ENCODE measurements at places on chromosomes 4 and X.

DNA sequence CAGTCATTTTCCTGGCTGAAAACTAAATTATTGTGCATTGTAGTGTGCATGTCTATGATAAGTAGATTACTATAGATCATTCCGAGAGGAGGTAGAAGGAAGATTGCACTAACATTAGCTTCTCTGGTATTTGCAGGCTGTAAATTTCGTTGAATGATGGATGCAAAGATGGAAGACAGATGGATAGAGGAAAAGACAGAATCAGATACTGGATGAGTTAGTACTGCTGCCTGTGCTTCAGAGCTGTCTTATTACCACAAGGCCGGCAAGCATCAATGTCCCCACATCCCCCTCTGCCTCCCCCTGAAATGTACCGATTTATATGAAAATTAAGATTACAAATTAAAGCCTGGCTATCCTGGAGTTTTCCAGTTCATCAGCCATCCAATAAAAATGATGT lies 17.7 kb downstream of the NAA11 start:
- DNase-seq: no peak

DNA sequence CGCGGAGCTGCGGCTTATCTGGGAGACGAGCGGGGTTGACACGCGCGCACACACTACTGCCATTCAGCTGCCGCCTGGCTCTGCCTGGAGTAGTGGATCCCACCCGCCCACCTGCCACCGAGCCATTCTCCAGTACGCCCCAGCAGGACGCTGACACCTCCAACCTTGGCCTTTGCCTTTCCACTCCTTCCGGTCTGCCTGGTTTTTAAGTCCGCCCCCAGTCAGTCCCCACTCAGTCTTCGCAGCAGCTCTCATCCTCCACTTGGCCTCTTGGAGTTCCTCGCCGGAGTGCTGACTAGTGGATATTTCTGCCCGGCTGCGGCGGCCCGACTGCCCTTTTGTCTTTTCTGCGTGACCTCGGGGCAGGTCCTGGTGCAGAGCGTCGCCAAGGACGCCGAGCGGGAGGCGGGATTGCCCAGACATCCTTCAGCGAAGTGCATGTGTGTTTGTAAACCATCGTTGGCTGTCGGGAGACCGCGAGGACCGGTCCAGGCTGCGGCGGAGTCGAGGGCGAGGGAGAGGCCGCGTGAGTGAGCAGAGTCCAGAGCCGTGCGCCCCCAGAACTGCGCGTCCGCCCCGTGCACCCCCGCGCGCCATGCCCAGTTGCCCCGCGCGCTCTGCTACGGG lies 1.1 kb downstream of the SLIT2 start:
- DNase-seq: no peak

GRCh38 chr4:151859641-151860040 lies 98.8 kb upstream of the GATB start:
- DNase-seq: no peak

GRCh38 chr4:99362768-99363167 lies 10.2 kb upstream of the ADH1C start:
- DNase-seq: no peak

- DNase-seq: no peak
These were observed 9.5 kb downstream of the OGT start for GRCh38 chrX:71542411-71542810.

- DNase-seq: no peak
These were observed 88.9 kb downstream of the JAKMIP1 start for GRCh38 chr4:6111354-6111960.

- no peak for DNase-seq
These were observed 2.4 kb downstream of the RAB33A start for GRCh38 chrX:130174045-130174704.

DNA sequence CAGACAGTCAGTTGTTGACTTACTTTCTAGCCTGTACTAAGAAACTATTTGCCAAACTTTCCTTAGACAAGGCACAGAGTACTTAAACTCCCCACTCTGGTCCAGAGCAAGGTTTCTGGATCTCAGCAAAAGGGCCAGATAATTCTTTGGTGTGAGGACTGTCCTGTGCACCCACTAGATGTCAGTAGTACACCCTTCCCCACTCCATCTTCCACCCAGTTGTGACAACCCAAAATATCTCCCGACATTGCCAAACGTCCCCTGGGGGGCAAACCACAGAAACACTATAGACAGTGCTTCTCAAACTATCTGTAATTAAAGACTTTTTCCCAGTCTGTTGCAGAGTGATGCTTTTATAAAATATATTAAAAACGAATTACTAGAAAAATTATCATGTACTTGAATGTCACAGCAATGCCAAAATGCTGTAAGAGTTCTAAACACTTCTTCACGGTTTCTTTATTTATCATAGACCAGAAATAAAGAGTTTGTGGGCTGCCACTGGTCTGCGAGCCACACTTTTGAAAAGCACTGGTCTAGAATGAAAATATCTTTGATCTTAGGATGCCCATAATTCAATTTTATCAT lies 203.5 kb downstream of the PRDM5 start:
- no peak for DNase-seq

DNA sequence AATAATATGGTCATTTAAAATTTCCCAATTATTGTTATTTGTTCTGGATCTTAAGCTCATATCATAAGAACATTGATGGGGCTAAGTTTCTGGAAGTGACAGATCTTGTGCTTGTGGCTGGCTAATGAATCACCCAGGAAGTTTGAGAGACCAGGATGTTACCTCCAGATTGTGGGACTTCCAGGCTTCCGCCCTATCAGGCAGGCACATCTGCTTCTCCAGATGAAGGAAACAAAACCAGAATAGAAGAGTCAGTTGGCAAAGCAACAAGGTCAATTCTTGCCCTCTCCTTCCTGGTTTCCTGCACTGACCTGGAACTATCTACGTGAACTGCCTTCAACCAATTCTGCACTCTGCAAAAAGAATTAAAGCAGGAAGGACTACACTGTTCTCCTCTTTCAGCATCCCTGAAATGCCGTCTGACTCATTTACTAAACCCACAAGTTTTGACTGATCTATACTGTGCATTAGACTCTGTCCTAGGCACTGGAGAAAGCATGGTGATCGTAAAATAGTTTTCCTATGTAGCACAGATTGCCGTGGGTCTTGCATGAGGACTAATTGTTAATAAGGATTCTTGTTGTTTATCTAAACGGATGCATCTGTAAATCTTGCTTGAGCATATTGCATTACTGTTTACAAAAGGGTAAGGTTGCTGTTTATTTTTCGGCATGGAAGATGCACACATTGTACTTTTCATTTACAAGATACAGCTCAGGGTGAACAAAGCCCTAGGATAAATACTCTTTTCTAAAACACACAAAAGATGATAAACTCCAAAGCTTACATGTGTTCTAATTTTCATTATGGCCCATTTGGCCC lies 74.6 kb downstream of the AMELX start:
- DNase-seq: no peak

DNA sequence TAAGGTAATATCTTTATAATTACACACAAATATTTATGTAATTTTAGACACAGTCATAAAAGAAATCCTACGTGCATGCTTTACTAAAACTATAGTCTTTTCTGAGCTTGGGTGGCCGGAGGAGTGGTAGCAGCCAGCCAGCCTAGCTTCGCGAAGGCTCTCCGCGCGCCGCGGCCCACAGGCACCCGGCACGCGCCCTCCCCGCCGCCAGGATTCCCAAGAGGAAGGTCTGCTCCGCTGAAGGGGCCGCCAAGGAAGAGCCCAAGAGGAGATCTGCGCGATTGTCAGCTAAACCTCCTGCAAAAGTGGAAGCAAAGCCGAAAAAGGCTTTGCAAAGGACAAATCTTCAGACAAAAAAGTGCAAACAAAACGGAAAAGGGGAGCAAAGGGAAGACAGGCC lies 8.7 kb upstream of the PJA1 start:
- DNase-seq: no peak

DNA sequence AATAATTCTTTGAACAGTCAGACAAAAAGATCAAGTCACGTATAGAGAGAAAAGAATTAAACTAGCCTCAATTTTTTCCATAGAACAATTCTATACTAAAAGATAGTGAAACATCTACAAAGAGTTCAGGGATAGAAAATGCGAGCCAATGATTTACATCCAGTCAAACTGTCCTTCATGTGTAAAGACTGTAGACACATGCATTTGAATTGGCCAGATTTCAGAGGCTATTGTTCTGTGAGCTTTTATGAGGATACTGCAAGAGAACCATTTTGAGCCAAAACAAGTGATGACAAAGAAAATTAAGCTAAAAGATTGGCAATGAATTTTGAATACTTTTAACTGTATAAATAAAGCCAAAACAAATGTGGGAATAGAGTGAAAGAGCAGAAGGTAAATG lies 1230.3 kb downstream of the RPA4 start:
- DNase-seq: no peak

DNA sequence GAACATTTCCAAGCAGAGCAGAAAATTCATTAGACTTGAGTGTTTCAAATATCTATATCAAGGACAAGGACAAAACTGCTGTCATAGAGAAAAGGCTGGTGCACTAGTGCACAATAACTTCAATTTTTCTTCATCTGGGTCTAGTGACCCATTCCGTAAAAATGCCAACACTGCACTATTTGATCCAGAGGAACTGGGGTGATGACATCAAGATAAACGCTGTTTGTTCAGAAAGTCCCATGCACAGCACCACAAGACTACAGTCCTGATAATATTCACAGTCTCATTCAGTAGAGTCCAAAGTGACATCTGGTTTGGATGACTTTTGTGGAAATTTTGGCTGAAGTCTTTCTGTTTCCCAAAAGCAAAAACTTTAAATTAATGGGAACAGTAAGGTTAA lies 303.5 kb upstream of the GALNT7 start:
- DNase-seq: no peak

DNA sequence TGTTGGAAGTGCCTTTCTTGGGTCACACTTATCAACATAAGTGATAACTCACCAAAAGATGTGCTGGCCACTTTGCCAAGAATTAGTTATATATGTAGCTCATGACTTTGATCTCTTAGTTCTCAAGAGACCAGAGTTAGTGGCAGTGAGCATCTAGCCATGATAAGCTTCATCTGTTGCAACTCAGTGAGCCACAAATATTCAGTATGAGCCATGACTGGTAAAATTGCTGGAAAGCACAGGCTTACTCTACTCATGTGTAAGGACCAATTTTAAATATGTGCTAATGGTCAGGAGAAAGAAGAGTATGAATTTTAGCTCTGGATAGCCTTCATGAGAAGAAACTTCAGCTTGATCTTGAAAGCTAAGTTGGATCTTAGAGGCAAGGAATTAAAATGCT lies 59.4 kb upstream of the TLL1 start:
- no peak for DNase-seq

DNA sequence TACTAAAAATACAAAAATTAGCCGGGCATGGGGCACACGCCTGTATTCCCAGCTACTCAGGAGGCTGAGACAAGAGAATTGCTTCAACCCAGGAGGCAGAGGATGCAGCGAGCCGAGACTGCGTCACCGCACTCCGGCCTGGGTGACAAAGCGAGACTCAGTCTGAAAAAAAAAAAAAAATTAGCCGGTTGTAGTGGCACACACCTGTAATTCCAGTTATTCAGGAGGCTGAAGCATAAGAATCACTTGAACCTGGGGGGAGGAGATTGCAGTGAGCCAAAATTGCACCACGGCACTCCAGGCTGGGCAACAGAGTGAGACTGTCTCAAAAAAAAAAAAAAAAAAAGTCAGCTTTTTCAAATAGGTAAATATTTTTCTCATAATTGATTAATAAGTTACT lies 71.9 kb downstream of the WDFY3 start:
- no peak for DNase-seq

- DNase-seq: no peak
These were observed 1.1 kb downstream of the PLAC8 start for GRCh38 chr4:83113429-83113786.
